ENCODE measurements at places on chromosomes 5 and 9.

DNA sequence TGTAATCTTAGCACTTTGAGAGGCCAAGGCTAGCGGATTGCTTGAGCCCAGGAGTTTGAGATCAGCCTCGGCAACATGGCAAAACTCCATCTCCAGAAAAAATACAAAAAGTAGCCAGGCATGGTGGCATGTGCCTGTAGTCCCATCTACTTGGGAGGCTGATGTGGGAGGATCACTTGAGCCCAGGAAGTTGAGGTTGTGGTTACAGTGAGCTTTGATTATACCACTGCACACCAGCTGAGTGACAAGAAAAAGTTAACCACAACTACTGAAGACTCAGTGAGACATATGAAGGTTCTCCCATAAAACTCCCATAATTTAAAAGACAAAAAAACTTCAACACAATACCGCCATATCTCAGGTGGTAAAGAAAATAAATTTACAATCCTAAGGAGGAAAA is 98.0 kb downstream of the NR6A1 start:
- DNase-seq = no peak

- peak; percentile 79 for DNase-seq
Observed at GRCh38 chr5:175889910-175890684, 18.7 kb downstream of the CPLX2 start.

GRCh38 chr5:29150840-29151239 is 2042.6 kb upstream of the CDH6 start:
- DNase-seq = no peak

DNA sequence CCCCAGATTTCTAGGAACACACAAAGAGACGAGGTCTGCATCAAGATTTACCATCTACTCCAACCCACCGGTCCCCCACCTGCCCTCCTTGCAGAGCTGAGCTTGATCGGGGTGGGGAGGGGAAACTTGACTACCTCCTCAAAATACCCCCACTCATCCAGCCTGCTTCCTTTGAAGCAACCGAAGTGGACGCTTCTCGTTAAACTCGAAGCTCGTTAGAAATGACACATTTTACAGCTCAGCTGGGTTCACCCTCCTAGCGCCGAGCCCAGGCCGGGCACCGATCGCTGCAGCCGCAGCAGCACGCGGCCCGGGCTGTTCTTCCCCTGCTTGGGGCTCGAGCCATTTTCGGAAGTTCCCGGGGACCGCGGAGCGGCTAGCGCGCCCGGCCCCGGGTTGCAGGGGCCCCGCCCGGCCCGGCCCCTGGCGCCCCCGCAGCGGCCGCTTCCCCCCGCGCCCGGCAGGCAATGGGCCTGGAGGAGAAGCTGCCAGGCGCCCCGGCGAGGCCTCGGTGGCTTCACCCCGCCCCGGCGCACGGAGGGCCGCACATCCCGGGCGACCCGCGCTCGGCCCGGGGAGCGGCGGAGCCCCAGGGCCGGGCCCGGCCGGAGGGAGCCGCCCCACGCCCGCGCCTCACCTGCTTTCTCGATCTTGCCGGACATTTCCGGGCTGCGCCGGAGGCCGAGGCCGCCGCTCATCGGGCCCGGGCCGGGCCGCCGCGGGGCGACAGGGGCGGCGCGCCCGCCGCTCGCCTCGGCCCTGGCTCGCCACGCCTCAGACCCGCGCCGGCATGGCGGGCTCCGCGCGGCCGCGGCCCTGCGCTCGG is 530 bp downstream of the RAPGEF1 start:
- DNase-seq = no peak

DNA sequence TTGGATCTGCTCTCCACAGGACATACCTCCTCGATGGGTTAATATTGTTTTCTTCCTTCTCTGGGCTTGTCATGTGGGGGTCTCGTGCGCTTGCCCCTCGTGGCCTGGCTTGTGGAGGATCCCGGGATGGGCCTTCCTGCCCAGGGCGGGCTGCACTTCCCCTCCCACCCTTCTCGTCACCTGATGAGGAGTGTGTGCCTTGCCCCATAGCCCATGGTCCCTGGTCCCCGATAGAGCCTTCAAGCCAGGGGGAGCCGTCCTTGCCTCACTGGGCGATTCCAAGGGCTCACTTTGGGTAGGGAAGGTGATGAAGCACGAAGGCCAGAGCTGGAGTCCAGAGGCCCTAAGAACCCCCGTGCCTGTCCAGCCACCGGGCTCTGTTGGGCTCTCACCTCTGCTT is 28.7 kb downstream of the DYNC2I2 start:
- no peak for DNase-seq

DNA sequence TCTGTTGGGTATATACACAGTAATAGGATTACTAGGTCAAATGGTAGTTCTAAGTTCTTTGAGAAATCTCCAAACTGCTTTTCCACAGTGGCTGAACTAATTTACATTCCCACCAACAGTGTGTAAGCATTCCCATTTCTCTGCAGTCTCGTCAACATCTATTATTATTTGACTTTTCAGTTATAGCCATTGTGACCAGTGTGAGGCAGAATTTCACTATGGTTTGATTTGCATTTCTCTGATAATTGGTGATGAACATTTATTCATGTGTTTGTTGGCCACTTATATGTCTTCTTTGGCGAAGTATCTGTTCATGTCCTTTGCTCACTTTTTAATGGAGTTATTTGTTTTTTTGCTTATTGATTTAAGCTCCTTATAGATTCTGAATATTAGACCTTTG is 596.2 kb upstream of the DAB2 start:
- DNase-seq = no peak

- DNase-seq = no peak
Observed at GRCh38 chr9:129177443-129177790, 644 bp downstream of the IER5L start.

Data from HepG2 (cell line).